SK-MEL-5 (cell line): ENCODE measurements at places on chromosomes 5 and 9. TPM values are rescaled to one million over a fixed set of nuclear protein-coding genes. Genes with fewer than 3 reads are reported as not detected.

Gene PPP3R2
- total RNA-seq: not detected in 2 replicates

Gene TAL2
- not detected in 2 replicates for total RNA-seq

Gene OR1Q1
- total RNA-seq: not detected in 2 replicates

Gene HMCN2
- total RNA-seq: 0.03 TPM in 1 of 2 replicates, not detected in the other

Gene PCDH12
- total RNA-seq: not detected in 2 replicates

Gene FCN2
- total RNA-seq: not detected in 2 replicates
